ENCODE measurements at places on chromosomes 3 and 15. TPM values are rescaled to one million over a fixed set of nuclear protein-coding genes. Genes with fewer than 3 reads are reported as not detected.

GRCh38 chr3:57043518-57043917 lies 16.9 kb upstream of the SPATA12 start:
- H3K27ac ChIP-seq, result no peak overlapping the region
- no peak overlapping the region for H3K4me3 ChIP-seq
- H3K4me1 ChIP-seq, result peaks cover 2% of the 10 kb centered on the region
- DNase-seq, result no peak
- peaks cover 27% of the 10 kb centered on the region for H3K27me3 ChIP-seq

DNA sequence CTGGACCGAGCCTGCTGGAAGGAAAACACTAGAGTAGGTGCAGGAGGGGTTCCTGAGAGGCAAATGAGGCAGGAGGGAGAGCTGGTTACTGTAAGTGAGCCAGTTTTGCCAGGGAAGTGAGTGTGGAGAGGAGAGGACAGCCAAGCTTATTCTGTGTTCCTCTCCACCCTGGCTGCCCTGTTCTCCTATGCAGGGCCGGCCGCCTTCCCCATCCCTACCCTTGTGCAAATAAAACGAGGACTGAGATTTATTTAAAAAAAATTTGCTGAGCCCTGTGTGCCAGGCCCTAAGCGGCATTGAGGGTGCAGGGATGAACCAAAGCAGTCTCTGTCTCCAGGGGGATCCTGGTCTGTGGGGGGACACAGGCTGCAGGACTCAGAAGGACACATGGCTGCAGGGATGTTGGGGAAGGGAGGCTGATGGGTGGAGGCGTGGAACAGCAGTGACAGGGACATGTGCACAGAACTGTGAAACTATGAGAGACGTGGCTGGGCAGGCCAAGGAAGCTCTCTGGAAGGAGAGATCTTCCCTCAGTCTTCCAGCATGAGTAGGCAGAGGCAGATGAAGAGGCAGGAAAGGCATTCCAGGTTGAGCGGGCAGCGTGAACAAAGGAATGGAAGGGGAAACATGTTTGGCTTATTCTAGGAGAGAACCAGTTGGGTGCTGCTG lies 12.1 kb downstream of the CORO2B start:
- no peak for DNase-seq
- no peak overlapping the region for H3K27ac ChIP-seq
- peaks cover 6% of the 10 kb centered on the region for H3K27me3 ChIP-seq
- no peaks in the 10 kb centered on the region for H3K36me3 ChIP-seq
- no peak overlapping the region for H3K4me3 ChIP-seq

- no peak overlapping the region for H3K27ac ChIP-seq
- H3K4me3 ChIP-seq, result no peak overlapping the region
- H3K27me3 ChIP-seq, result no peaks in the 10 kb centered on the region
- H3K4me1 ChIP-seq, result no peaks in the 10 kb centered on the region
- DNase-seq, result no peak
- no peaks in the 10 kb centered on the region for H3K36me3 ChIP-seq
Observed at GRCh38 chr3:71172951-71173350, 410.6 kb downstream of the FOXP1 start.

- H3K4me1 ChIP-seq, result peaks cover 18% of the 10 kb centered on the region
- no peak overlapping the region for H3K4me3 ChIP-seq
- no peak overlapping the region for H3K27ac ChIP-seq
- no peak for DNase-seq
- H3K27me3 ChIP-seq, result peaks cover 14% of the 10 kb centered on the region
- H3K36me3 ChIP-seq, result peaks cover 4% of the 10 kb centered on the region
Observed at GRCh38 chr3:9914559-9915253, 2.2 kb upstream of the IL17RC start.

DNA sequence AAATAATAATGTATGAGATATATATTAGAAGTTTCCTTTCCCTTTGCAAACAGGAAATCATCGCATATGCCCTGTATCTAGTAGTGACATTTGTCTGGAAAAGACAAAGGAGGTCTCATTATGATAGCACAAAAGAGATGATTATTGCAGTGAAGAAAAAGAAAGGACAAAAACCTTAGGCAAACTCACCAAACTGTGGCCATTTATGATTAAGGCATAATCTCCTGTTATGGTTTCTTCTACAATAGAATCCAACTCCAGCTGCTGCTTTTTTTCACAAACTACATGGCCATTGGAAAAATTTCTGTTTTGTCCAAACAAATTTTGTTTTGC lies 218.2 kb downstream of the ATP8B4 start:
- no peak overlapping the region for H3K4me3 ChIP-seq
- DNase-seq, result no peak
- peaks cover 3% of the 10 kb centered on the region for H3K4me1 ChIP-seq

The PLA1A gene
- not detected for total RNA-seq

The AADACL2 gene
- total RNA-seq, result not detected

- H3K27me3 ChIP-seq, result no peaks in the 10 kb centered on the region
- H3K4me3 ChIP-seq, result no peak overlapping the region
- H3K27ac ChIP-seq, result no peak overlapping the region
- H3K36me3 ChIP-seq, result no peaks in the 10 kb centered on the region
- no peak for DNase-seq
Observed at GRCh38 chr15:96122077-96123027, 208.1 kb upstream of the NR2F2 start.

The GOLGA6B gene
- total RNA-seq, result not detected

DNA sequence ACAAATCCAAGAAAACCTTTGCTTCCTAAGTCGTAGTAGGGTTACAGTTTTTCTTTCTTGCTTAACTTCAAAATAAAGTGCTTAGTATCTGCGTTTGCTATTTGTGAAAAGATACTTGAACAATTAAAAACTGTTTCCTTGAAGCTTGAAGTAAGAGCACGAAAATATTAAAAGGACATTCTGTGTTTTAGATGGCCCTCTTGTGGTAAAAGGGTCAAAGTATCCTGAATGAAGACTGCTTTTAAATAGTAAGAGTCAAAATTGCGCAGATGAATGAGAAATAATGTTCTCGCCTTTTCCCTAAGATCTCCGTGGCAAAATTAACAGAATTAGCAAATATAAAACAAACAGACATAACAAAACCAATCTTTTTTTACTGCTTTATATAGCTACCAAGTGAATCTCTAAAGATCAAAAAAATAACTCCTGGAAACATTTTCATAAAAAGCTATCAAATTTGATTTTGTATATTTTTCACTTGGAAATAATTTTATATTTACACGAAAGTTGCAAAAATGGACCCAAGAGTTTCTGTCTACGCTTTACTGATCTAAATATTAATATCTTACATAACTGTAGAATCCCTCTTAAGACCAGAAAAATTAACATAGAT lies 175.4 kb downstream of the MBNL1 start:
- H3K27me3 ChIP-seq, result no peaks in the 10 kb centered on the region
- peaks cover 38% of the 10 kb centered on the region for H3K36me3 ChIP-seq
- H3K4me3 ChIP-seq, result no peak overlapping the region
- no peak for DNase-seq
- H3K4me1 ChIP-seq, result peaks cover 53% of the 10 kb centered on the region

DNA sequence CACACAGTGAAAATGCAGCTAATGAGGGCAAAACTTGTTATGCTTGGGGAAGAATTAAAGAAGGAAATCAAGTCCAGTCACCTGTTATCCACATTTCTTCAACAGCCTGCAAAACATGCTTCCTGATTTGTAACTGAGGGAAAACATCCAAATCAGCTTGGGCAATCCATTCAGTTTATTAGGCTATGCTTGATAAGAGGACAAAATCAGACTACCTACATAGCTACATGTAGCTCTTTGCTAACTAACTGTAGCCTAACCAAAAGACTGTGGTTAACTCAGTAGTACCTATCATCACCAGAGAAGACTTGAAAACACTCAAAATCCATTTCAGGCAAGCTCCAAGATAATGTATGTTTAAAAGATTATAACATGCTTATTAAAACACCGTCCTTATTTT lies 436.4 kb downstream of the SHQ1 start:
- H3K27me3 ChIP-seq, result no peaks in the 10 kb centered on the region
- no peak for DNase-seq
- peaks cover 13% of the 10 kb centered on the region for H3K36me3 ChIP-seq
- H3K4me3 ChIP-seq, result no peak overlapping the region
- H3K27ac ChIP-seq, result no peak overlapping the region

- no peaks in the 10 kb centered on the region for H3K4me1 ChIP-seq
- H3K36me3 ChIP-seq, result no peaks in the 10 kb centered on the region
- no peaks in the 10 kb centered on the region for H3K27me3 ChIP-seq
- no peak overlapping the region for H3K27ac ChIP-seq
- H3K4me3 ChIP-seq, result no peak overlapping the region
Observed at GRCh38 chr3:154013736-154014135, 107.5 kb upstream of the ARHGEF26 start.

DNA sequence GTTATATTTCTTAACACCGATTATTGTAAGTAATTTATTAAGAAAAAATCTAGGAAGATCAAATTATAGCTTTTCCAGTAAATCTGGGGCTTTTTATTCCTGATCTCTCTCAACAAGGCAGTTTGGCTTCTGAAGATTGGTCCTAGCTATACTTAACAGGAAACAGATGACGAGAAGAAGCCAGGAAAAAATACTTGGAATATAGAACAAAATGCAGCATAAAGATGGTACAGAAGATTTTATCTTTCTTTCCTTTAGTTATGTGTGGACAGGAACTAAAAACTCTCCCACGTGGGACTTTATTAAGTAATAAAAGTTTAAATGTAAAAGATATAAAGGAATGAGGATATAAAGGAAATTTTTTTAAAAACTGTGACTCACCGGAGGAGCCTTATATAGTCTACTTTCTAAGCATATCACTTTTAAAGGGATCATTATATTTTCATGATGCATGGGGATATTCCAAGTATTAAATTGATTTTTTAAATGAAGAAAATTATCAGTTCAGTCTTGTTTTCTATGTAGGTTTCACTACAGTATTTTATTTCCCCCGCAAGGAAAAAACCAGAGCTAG lies 8.2 kb downstream of the B3GNT5 start:
- H3K4me1 ChIP-seq, result no peaks in the 10 kb centered on the region
- H3K36me3 ChIP-seq, result no peaks in the 10 kb centered on the region
- H3K4me3 ChIP-seq, result no peak overlapping the region
- no peak overlapping the region for H3K27ac ChIP-seq
- peaks cover 7% of the 10 kb centered on the region for H3K27me3 ChIP-seq

DNA sequence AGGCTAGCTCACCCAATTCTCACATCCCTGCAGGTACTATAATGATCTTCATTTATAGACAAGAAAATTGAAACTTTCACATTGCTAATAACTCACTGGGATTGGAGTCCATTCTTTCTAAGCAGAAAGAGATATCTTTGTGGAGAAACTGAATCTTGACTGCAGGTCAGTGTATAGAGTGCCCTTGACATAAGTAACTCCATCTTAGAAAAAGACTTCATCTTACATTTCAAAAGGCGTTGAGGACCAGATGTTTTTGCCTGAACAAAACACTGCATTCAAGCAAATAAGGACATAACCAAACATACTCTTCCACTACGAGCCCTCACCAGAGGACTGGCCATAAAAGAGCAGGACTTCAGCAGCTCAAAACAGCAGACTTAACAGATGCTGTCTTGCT lies 6.8 kb upstream of the CCR3 start:
- no peak overlapping the region for H3K27ac ChIP-seq
- H3K36me3 ChIP-seq, result no peaks in the 10 kb centered on the region
- peaks cover 42% of the 10 kb centered on the region for H3K4me1 ChIP-seq
- H3K4me3 ChIP-seq, result no peak overlapping the region

DNA sequence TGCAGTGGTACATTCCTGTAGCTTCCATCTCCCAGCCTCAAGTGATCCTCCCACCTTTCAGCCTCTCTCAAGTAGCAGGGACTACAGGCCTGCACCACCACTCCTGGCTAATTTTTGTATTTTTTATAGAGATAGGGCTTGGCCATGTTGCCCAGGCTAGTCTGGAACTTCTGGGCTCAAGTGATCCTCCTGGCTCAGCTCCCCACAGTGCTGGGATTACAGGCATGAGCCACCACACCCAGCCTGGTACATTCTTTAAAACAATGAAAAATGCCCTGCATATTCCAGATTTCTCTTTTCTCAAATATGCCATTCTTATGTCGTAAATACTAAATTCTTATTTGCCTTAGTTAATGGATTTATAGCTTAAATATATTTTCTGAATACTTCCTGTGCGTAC lies 581.4 kb downstream of the MECOM start:
- H3K4me1 ChIP-seq, result no peaks in the 10 kb centered on the region
- DNase-seq, result no peak
- no peaks in the 10 kb centered on the region for H3K27me3 ChIP-seq
- H3K4me3 ChIP-seq, result no peak overlapping the region

DNA sequence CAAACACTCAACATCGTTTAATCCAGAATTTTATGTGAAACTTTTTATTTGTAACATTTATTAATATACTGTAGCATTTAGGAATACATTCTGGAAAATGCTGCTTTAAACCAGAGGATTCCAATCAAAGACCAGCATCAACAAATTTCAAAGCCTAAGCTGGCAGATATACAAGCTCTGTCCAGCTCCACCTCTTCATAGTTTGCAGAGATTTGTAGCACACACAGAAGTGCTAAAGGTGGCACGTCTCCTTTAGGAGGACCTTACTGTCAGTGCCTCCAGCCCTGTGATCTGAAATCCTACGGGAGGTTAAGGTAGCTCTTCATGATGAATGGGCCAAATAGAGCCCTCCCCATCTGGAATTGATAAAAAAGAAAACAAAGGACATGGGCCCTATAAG lies 329.7 kb upstream of the NECTIN3 start:
- H3K27ac ChIP-seq, result no peak overlapping the region
- H3K36me3 ChIP-seq, result no peaks in the 10 kb centered on the region
- H3K4me3 ChIP-seq, result no peak overlapping the region
- no peaks in the 10 kb centered on the region for H3K27me3 ChIP-seq

DNA sequence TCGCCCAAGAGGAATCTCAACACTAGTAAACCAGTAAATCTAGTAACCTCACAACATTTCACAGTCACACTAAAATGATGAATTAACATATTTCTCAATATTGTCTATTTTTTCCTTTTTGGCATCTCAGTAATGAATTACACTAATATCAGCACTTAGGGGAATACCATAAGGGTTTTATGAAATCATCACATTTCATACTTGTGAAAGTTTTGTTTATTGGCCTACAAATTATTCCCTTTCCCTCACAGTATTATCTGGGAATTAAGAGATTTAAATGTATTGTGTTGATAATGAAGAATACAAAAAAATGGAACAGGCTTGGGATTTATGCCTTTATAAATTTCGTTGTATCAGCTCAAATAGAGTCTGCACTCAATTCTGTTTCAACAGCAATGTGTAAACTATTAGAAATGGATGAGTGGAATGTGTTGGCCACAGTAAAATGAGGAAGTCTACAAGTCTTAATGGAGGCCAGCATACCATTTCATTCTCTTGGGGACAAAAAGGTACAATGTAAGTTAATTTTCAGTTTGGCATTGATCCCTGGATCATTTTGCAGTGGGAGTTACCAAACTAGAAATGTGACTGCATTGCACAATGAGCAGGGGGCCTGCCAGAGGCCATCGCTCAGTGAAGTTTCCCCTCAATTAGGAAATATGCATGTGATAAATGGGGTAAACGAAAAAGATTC lies 195.4 kb downstream of the FMN1 start:
- H3K4me1 ChIP-seq, result no peaks in the 10 kb centered on the region
- no peak overlapping the region for H3K27ac ChIP-seq
- peaks cover 8% of the 10 kb centered on the region for H3K27me3 ChIP-seq
- H3K36me3 ChIP-seq, result no peaks in the 10 kb centered on the region
- H3K4me3 ChIP-seq, result no peak overlapping the region

GRCh38 chr15:43792761-43793476 lies 799 bp downstream of the SERF2 start:
- H3K4me1 ChIP-seq, result peaks cover 41% of the 10 kb centered on the region
- H3K27ac ChIP-seq, result peak overlapping the region; percentile 95
- peak; percentile 35 for DNase-seq
- peak overlapping the region; percentile 95 for H3K4me3 ChIP-seq
- no peaks in the 10 kb centered on the region for H3K27me3 ChIP-seq

- no peak overlapping the region for H3K27ac ChIP-seq
- H3K4me1 ChIP-seq, result peaks cover 4% of the 10 kb centered on the region
- no peak for DNase-seq
- H3K4me3 ChIP-seq, result no peak overlapping the region
- H3K36me3 ChIP-seq, result peaks cover 32% of the 10 kb centered on the region
Observed at GRCh38 chr15:100623301-100623700, 20.9 kb downstream of the ASB7 start.

The AMIGO3 gene
- total RNA-seq, result 0.23 TPM

Data from activated CD4-positive, alpha-beta memory T cell treated with anti-CD3 and anti-CD28 coated beads, Interleukin-2, amount 10 ng/mL, durations not matched to agents 7 days and 5 days (primary cell).